CD4-positive, alpha-beta T cell (primary cell): ENCODE measurements at places on chromosomes 11 and 22. TPM values are rescaled to one million over a fixed set of nuclear protein-coding genes. Genes with fewer than 3 reads are reported as not detected.
A peak's percentile ranks its signal among the peaks of the same experiment; 100 is the strongest.

The MYOD1 gene
- not detected for total RNA-seq

The TRAPPC4 gene
- total RNA-seq = 106 TPM

The MPPED2 gene
- total RNA-seq = 0.96 TPM

The F2 gene
- not detected for total RNA-seq

The MAPK11 gene
- 4.9 TPM for total RNA-seq

The SYCE3 gene
- not detected for total RNA-seq

The SPON1 gene
- total RNA-seq = 2.2 TPM

The RFPL3 gene
- total RNA-seq = not detected

The PATE4 gene
- total RNA-seq = not detected

The WBP2NL gene
- 1.7 TPM for total RNA-seq

The OR2D2 gene
- total RNA-seq = not detected

GRCh38 chr11:70059971-70060370 is 18.1 kb upstream of the ANO1 start:
- no peak for DNase-seq
- H3K4me3 ChIP-seq = no peak overlapping the region
- no peaks in the 10 kb centered on the region for H3K36me3 ChIP-seq
- no peaks in the 10 kb centered on the region for H3K4me1 ChIP-seq
- no peak overlapping the region for H3K27ac ChIP-seq

- no peaks in the 10 kb centered on the region for H3K27me3 ChIP-seq
- no peak for DNase-seq
- no peaks in the 10 kb centered on the region for H3K4me1 ChIP-seq
- no peak overlapping the region for H3K4me3 ChIP-seq
Observed at GRCh38 chr11:116033931-116034553, 529.8 kb upstream of the CADM1 start.

GRCh38 chr11:128374026-128374425 is 213.3 kb downstream of the ETS1 start:
- no peak overlapping the region for H3K4me3 ChIP-seq
- H3K27me3 ChIP-seq = no peaks in the 10 kb centered on the region
- no peak overlapping the region for H3K27ac ChIP-seq
- no peak for DNase-seq
- H3K36me3 ChIP-seq = no peaks in the 10 kb centered on the region

GRCh38 chr11:115958089-115959000 is 454.1 kb upstream of the CADM1 start:
- H3K27me3 ChIP-seq = no peaks in the 10 kb centered on the region
- no peaks in the 10 kb centered on the region for H3K4me1 ChIP-seq
- H3K4me3 ChIP-seq = no peak overlapping the region
- no peak overlapping the region for H3K27ac ChIP-seq
- no peaks in the 10 kb centered on the region for H3K36me3 ChIP-seq
- DNase-seq = no peak

- H3K36me3 ChIP-seq = peaks cover 12% of the 10 kb centered on the region
- H3K4me3 ChIP-seq = no peak overlapping the region
- no peak overlapping the region for H3K27ac ChIP-seq
- H3K27me3 ChIP-seq = no peaks in the 10 kb centered on the region
- H3K4me1 ChIP-seq = no peaks in the 10 kb centered on the region
Observed at GRCh38 chr11:2664791-2665525, 34.8 kb downstream of the KCNQ1OT1 start.

GRCh38 chr22:27836181-27836580 is 34.6 kb upstream of the MN1 start:
- H3K36me3 ChIP-seq = no peaks in the 10 kb centered on the region
- DNase-seq = no peak
- H3K4me1 ChIP-seq = no peaks in the 10 kb centered on the region
- no peak overlapping the region for H3K4me3 ChIP-seq

- no peak overlapping the region for H3K4me3 ChIP-seq
- H3K27me3 ChIP-seq = peaks cover 9% of the 10 kb centered on the region
- no peak overlapping the region for H3K27ac ChIP-seq
- DNase-seq = no peak
- no peaks in the 10 kb centered on the region for H3K4me1 ChIP-seq
Observed at GRCh38 chr22:35505399-35506258, 35.0 kb upstream of the RASD2 start.

- H3K4me3 ChIP-seq = no peak overlapping the region
- no peak overlapping the region for H3K27ac ChIP-seq
- DNase-seq = no peak
- peaks cover 13% of the 10 kb centered on the region for H3K27me3 ChIP-seq
- no peaks in the 10 kb centered on the region for H3K4me1 ChIP-seq
- no peaks in the 10 kb centered on the region for H3K36me3 ChIP-seq
Observed at GRCh38 chr11:132943706-132944568, 588.4 kb downstream of the OPCML start.

GRCh38 chr11:72687326-72687725 is 13.1 kb upstream of the PDE2A start:
- H3K4me3 ChIP-seq = no peak overlapping the region
- no peak overlapping the region for H3K27ac ChIP-seq
- peaks cover 82% of the 10 kb centered on the region for H3K36me3 ChIP-seq

DNA sequence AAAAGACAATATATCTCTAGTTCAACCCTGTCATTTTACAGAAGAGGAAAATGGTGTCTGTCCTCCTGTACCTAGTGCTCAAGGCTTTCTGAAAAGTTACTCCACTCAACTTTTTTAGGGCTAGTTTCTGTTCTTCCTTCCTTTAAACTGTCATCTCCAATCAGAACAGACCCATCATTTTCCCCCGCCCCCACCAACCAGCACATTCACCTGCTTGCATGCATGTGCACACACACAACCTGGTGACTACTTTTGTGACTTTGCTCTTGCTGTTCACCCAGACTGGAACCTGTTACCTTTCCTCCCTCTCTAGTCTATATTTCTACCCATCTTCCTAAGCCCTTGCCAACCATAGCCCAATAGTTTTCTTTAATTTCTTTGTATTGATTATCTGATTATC is 5.6 kb downstream of the FBXO7 start:
- H3K4me3 ChIP-seq = no peak overlapping the region
- peaks cover 31% of the 10 kb centered on the region for H3K36me3 ChIP-seq
- H3K4me1 ChIP-seq = peaks cover 11% of the 10 kb centered on the region
- H3K27ac ChIP-seq = no peak overlapping the region

DNA sequence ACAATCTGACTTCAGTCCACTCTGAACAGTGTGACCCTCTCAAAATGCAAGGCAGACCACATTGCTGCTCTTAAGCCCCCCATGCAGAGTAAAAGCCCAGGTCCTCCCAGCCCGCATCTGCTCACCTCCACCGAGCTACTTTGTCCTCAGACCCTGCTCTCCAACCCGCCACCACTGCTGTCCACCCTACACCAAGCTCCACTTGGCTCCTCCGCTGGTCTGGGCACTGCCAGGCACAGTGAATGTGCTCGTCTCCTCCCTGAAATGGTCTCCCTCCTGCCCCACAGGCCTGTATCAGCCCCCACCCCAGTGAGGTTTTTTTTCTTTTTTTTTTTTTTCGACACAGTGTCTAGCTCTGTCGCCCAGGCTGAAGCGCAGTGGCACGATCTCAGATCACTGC is 67.4 kb upstream of the ARFGAP3 start:
- H3K27ac ChIP-seq = no peak overlapping the region
- no peak for DNase-seq
- H3K4me1 ChIP-seq = peaks cover 16% of the 10 kb centered on the region

DNA sequence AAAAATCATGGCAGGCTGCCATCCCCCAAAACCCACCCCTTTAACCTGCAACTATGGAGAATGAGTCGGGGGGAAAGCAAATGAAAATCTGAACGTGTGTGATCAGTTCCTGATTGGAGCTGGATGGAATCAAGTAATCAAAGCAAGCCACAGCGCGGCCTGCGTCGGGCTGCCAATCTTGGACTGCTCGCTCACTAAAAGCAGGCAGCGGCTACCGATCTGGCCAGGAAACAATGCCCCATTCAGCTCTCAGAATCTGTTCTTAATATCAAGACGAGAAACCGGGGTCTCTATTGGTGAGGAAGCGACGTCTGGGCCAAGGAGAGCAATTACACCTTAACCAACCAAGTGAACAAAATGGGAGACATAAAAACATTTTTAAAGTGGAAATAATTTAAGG is 472.2 kb downstream of the SOX6 start:
- H3K27ac ChIP-seq = no peak overlapping the region
- no peak for DNase-seq
- no peaks in the 10 kb centered on the region for H3K27me3 ChIP-seq
- no peak overlapping the region for H3K4me3 ChIP-seq

- no peaks in the 10 kb centered on the region for H3K4me1 ChIP-seq
- DNase-seq = no peak
- H3K27ac ChIP-seq = no peak overlapping the region
- no peaks in the 10 kb centered on the region for H3K36me3 ChIP-seq
- no peak overlapping the region for H3K4me3 ChIP-seq
Observed at GRCh38 chr11:8219257-8220021, 44.2 kb downstream of the LMO1 start.

DNA sequence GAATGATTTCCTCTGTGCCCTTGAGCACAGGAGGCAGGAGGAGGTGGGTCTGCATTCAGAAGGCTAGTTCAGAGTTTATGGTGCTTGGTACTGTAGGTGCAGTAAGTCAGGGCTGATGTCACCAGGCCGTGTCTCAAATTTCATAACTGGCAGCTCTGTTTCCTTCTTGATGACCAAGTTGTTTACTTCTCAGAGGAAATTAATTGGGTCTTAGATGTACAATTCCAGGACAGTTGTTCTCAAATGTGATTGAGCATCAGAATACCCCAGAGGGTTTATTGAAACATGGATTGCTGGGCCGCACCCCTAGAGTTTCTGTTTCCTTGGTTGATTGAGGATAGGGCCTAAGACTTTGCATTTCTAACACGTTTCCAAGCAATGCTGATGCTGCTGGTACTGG is 6.2 kb downstream of the AMOTL1 start:
- DNase-seq = no peak
- no peak overlapping the region for H3K4me3 ChIP-seq
- H3K27ac ChIP-seq = no peak overlapping the region
- no peaks in the 10 kb centered on the region for H3K36me3 ChIP-seq

DNA sequence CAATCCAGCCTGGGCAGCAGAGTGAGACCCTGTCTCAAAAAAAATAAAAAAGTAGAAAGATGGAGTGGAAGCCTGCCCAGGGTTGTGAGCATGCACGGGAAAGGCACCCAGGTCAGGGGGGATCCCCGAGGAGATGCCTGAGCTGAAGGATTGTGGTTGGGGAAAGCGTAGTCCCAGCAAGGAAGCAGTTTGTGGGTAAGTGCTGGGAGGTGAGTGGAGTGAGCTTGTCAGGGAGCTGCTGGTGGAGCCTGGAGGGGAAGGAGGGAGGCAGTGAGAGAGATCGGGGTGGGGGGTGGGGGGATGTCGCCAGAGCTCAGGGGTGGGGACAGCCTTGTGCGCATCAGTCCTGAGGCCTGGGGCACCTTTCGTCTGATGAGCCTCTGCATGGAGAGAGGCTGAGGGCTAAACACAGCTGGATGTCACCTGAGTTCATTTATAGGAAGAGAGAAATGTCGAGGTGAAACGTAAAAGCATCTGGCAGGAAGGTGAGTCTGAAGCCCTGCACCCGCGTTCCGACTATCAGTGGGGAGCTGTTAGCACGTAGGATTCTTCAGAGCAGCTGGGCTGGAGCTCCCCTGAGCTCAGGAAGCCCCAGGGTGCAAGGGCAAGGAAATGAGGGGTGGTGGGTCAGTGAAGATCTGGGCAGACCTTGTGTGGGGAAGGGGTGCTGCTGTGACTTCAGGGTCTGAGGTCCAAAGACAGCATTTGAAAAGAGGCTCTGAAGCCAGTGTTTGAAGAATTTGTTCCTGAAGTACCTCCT is 10.2 kb downstream of the TMEM121B start:
- H3K36me3 ChIP-seq = peaks cover 36% of the 10 kb centered on the region
- no peak overlapping the region for H3K4me3 ChIP-seq
- H3K27ac ChIP-seq = no peak overlapping the region
- no peak for DNase-seq
- peaks cover 43% of the 10 kb centered on the region for H3K4me1 ChIP-seq

GRCh38 chr11:116989184-116989583 is 109.0 kb downstream of the SIK3 start:
- no peak overlapping the region for H3K27ac ChIP-seq
- H3K36me3 ChIP-seq = no peaks in the 10 kb centered on the region
- H3K4me1 ChIP-seq = peaks cover 32% of the 10 kb centered on the region
- H3K27me3 ChIP-seq = no peaks in the 10 kb centered on the region
- no peak for DNase-seq

DNA sequence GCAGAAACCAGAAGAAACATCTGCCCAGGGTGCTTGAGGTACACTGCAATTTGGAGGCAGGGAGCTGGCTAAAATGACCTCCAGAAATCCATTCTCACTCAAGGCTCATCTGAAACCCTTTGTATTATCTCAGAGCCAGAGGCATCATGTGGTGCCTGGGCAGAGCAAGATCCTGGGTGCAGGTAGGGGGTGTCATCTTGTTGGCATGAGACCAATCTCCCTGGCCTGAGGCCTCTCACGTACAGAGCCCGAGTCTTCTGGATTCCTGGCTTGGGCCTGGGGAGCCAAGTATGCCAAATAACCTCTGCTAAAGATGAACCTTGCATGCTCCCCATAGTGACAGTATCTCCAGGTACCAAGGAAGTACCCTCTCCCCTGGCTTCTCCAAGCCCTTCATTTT is 2.4 kb downstream of the LMO1 start:
- H3K27me3 ChIP-seq = peaks cover 57% of the 10 kb centered on the region
- no peak overlapping the region for H3K27ac ChIP-seq
- H3K4me1 ChIP-seq = peaks cover 18% of the 10 kb centered on the region
- DNase-seq = no peak

- DNase-seq = peak; percentile 28
- no peak overlapping the region for H3K27ac ChIP-seq
- H3K4me1 ChIP-seq = peaks cover 8% of the 10 kb centered on the region
Observed at GRCh38 chr22:38927033-38927781, 30.2 kb upstream of the APOBEC3A start.

- peaks cover 66% of the 10 kb centered on the region for H3K4me1 ChIP-seq
- no peaks in the 10 kb centered on the region for H3K36me3 ChIP-seq
- DNase-seq = peak; percentile 70
- H3K27me3 ChIP-seq = no peaks in the 10 kb centered on the region
Observed at GRCh38 chr11:118051611-118052461, 25.0 kb upstream of the TMPRSS4 start.

DNA sequence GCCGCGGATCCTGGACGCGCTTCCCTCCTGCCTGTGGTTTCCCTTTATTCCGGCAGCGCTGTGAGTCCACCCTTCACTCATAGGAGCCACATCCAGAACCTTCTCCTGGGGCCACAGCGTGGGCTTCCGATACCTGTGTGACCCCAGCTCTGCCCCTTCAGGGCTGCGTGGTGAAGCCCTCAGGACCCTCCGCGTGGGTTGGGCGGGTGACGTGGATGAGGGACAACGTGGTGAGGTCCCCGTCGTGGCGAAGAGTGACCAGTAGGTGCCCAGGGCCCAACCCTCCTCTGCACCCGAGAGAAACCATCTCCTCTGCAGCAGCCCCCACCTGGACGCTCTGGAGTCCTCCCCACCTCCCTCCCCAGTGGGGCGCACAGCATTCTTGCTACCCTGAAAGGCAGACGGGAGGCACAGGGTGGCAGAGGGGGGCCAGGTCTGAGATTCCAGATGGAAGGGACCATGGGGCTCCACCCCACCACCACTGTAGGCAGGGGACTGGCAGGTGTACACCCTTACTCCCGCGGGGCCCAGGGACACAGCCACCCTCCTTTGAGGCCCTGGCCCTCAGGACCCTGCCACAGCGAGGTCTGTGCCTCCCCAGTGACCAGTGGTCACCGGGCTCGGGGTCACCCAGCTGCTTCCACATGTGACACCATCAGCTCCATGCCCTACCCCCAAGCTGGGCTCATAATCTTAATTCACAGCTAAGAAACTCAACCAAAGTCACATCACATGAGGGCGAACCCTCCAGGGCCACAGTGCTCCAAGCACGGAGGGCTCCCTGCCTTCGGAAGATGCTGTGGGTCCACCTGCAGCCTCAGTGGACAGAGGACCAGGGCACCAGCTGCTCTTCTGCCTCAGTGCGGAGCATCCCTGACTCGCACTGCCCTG is 3.4 kb upstream of the ZBED4 start:
- H3K27me3 ChIP-seq = no peaks in the 10 kb centered on the region
- peak overlapping the region; percentile 50 for H3K4me3 ChIP-seq
- no peak for DNase-seq
- peaks cover 47% of the 10 kb centered on the region for H3K4me1 ChIP-seq
- H3K27ac ChIP-seq = no peak overlapping the region
